ENCODE measurements at places on chromosomes 12 and 14.

DNA sequence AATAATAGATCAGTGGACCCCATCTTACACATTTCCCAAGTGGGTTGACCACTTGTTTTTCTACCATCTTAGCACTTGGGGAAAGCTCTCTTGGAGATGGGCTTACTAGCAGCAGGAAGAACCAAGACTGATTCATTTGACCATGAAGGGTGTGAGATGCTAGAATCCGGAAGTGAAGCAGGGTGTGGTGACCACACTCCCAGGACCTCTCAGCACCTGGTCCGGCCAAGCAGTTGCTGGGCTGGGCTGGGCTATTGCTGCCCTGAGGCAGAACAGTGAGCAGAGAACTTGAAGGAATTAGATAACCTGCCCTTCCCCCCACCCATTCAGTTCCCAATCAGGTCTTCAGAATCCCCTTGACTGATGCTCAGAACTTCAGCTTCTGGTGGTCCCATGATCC, 24.4 kb downstream of the ADCY6 start:
- DNase-seq, result no peak

GRCh38 chr14:77088219-77088618, 9.8 kb upstream of the CIPC start:
- no peak for DNase-seq

GRCh38 chr12:125492354-125493270, 427.4 kb downstream of the AACS start:
- DNase-seq, result no peak

- no peak for DNase-seq
Observed at GRCh38 chr12:121849665-121850064, 9.0 kb downstream of the HPD start.

- no peak for DNase-seq
Observed at GRCh38 chr12:17169726-17170471, 563.9 kb upstream of the LMO3 start.

DNA sequence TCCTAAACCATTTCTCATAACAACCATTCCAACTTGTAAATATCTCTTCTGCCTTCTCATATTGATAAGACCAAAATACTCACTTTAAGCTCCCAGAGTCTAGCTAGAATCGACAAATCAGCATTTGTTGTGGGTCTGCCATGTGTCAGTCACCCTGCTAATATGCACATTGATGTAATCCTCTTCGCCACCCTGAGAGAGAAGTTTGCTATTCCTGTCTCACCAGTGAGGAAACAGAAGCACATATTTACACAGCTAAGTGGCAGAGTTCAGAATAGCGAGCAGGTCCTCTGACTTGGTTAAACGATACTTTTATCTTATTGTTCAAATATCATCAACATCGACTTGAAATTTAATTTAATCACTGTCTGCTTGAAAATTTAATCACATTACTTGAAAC, 142.1 kb downstream of the ANO4 start:
- no peak for DNase-seq

GRCh38 chr14:56474419-56475022, 105.1 kb upstream of the TMEM260 start:
- DNase-seq, result no peak

DNA sequence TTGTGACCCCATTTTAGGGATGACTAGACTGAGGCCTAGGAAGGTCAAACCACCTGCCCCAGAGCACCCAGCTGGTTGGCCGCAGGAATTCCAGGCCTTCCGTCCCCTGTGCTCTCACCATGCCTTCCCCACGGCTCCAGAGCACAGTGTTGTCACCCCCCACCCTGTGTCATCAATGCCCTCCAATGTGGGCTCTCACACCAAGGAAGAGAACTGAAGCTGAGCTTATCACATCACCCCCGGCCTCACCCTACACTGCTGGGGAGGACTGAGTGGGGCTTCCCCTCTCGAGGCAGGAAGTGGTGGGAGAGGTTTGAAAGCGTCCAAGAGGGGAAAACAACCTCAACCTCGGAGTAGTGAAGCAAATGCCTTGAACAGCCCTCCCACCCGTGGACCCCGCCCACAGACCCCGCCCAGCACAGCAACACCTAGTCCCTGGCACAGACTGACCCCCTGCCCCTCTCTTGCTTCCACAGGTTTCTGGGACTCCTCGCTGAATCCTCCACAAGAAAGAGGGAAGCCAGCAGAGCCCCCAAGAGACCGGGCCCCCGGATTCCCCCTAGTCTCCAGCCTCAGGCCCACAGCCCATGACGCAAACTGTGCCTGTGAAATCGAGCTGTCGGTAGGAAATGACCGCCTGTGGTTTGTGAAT, 97.2 kb downstream of the LGMN start:
- DNase-seq, result peak; percentile 61

GRCh38 chr14:48584031-48584430, 908.6 kb upstream of the MDGA2 start:
- no peak for DNase-seq

DNA sequence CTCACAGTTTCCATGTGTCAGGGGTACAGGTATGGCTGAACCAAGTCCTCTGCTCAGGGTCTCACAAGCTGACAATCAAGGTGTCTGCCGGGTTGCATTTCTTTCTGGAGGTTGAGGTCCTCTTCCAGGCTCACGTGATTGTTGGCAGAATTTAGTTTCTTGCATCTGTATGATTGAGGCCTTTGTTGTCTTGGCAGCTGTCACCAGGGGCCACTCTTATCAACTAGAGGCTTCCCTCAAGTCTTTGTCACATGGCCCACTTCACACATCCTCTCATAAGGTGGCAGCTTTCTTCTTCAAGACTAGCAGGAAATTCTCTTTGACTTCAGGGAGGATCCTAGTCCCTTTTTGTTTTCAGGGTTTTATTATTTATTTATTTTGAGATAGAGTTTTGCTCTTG, 46.0 kb upstream of the FOS start:
- no peak for DNase-seq

- DNase-seq, result no peak
Observed at GRCh38 chr12:26416550-26416949, 221.2 kb downstream of the SSPN start.

- no peak for DNase-seq
Observed at GRCh38 chr14:35402323-35403113, 2.0 kb downstream of the NFKBIA start.

DNA sequence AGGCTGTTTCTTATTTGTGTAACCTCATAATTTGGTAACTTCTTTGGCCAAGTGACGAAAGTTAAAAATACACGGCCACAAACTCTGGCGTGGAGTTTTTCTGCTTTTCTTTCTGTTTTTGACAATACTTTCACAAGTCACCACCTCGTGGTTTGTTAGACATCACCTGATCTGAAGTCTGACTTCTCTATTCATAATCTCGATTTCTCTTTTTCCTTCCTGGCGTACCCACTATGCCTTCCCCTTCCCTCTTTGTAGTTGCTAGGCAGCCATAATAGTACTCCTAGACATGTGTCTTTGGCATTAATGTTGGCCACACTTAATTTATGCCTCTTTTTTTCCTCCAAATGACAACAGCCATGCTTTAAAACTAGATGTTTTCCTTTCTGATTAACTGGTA, 97.6 kb downstream of the POLR3B start:
- no peak for DNase-seq

- no peak for DNase-seq
Observed at GRCh38 chr12:12723681-12724420, 6.7 kb downstream of the CDKN1B start.

- DNase-seq, result no peak
Observed at GRCh38 chr12:57112492-57113294, 1.5 kb upstream of the STAT6 start.

DNA sequence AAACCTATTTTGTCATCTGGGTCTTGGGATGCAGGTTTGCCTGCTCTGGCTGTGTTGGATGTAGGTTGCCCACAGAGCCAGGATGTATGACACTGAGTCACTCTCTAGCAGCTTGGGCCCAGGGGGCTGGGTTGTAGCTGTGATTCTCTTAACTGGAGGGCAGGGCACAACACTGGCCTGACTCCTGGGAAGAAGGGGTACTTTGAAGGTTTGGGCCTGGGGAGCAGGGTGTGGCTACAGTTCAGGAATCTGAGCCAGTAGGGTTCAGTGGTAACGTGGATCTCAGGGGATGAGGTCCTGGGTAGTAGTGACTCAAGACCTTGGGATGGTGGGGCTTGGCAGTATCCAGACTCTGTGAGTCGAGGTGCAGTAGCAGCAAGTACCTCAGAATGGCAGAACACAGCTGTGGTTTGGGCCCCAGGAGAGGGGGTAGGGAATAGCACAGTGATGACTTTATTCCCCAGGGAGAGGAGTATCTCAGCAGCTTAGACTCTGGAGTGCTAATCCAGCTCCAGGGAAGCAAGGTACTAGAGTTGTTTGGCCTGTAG, 25.7 kb downstream of the TBC1D15 start:
- DNase-seq, result no peak

GRCh38 chr14:71137536-71138447, 230.5 kb downstream of the PCNX1 start:
- no peak for DNase-seq

DNA sequence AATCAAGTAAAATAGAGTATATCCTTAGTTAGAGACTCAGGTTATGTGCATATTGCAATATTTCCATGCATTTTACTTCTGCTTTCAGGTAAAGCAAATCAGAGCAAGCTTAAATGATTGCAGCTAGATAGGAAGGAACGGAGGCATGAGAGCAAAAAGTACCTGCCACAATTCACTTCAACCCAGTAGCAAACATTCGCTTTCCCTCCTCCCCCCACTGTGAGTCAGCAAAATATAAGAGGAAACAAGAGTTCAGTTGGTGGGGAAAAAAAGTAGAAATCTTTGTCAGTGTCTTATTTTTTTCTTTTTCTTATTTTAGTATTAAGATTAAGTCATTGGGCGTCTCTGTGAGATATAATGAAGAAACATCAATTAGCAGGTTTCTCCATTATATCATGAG, 475.4 kb downstream of the NPAS3 start:
- no peak for DNase-seq

DNA sequence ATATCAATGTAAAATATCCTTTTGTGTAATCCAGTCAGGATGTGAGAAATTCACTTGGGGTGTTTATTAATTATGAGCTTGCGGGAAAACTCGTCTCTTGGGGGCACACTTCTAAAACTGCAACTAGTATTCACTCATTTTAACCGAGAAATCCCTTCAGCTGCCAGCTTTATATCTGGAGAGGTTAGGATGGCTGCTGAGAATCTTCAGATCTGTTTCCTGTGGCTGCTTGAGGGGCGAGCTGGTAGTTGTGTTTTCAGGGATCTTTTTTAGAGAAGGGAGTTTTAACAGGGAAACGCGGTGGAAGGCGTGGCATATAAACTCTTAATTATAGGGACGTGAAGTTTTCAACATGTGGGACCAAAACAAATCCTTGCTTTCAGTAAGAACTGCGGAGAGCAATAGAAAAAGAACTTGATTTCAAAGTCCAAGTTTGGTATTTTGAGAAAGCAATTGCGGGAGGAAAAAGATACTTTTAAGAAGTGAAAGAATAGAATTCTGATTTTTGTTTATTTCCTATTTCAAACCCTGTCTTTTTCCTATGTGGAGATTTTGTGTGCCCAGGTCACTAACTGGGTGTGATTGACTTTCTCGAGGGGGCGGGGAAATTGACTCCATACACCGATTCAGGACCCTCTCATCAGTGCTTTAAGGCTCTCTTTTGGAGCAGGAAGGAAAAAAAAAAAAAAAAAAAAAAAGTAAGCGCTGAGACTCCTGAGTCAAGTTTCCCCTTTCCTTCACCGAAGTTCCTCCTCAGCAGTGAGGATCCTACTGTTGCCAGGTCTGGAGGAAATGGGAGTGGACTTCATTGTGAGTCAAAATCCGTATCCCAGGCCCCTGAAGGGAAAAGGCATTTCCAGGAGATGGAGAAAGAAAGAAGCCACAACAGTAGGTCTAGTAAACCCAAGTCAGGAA, 1.1 kb downstream of the PPFIBP1 start:
- DNase-seq, result no peak

DNA sequence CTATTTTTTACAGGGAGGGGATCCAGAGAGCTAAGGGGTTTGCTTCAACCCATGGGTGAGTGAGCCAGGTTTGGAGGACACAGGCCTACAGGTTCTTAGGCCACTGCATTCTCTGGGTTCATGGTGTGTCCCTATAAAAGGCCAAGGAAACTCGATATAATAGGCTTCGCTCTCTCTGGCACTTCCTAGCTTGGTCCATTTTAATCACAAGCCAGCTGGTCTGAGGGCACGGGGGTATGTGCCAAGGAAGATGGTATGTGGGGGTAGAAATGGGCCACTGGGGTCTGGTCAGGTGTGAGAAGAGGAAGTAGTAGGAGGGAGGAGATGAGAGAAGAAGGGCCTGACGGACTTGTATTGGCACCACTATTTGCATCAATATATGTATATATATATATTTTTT, 4.9 kb downstream of the ETV6 start:
- no peak for DNase-seq

- no peak for DNase-seq
Observed at GRCh38 chr14:98167705-98168104, 1104.3 kb downstream of the BCL11B start.

DNA sequence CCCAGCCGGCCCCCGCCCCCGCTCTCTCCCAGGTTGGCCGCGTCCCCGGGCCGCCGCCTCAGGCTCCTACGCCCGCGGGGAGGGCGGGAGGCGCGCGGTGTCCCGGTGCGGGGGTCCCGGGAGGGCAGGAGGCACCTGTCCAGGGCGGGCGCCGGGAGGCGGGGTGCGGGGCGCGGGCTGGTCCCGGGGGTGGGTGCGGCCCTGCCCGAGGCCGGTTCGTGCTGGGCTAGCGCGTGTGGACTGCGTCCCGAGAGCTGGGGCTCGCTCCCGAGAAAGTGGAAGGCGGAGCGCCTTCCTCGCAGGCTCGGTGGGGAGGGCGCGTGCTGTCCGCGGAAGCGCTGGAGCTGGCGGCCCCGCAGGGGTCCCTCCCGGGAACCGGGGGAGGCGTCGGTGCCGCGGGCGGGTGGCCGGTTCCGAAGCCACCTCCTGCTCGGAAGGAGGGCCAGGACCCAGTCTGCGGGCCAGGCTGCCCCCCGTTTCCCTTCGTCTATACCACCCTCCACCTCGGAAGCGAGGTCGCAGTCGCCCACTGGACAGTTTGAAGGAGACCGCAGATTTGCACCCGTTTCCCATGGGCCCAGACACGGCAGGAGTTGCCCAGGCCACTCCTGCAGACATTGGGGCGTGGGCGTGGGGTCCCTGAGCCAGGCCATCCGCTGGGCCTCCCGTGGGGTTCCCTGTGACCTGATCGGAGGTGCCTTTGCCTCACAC, 636 bp downstream of the ZFYVE21 start:
- DNase-seq, result no peak

GRCh38 chr12:120500581-120500980, 4.7 kb downstream of the DYNLL1 start:
- DNase-seq, result no peak

DNA sequence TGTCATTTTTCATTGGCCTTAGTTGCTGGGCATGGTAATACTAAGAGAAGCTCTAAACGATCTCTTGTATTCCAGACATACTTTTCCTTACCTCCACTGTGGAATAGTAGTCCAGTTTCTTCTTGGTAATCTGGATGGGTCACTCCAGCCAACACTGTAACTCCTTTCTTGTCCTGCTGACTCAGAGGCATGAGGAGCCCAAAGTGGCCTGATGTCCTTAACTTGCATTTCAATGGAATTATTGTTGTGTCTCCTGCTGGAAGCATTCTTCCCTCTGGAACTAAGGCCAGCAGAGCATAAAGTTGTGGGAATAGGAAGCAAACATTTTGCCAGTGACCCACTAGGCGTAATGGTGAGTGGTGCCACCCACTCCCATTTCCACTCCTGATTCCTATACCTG, 33.1 kb downstream of the DAAM1 start:
- no peak for DNase-seq

- DNase-seq, result no peak
Observed at GRCh38 chr14:76086636-76087035, 65.1 kb upstream of the GPATCH2L start.

GRCh38 chr14:83300476-83301064, 1766.9 kb upstream of the SEL1L start:
- no peak for DNase-seq

GRCh38 chr14:99968191-99968920, 96.9 kb upstream of the EVL start:
- no peak for DNase-seq

GRCh38 chr12:78580296-78580695, 284.3 kb upstream of the SYT1 start:
- DNase-seq, result no peak

Measured in activated CD8-positive, alpha-beta memory T cell treated with anti-CD3 and anti-CD28 coated beads for 48 hours (primary cell).